ENCODE measurements at places on chromosomes 4 and X.

DNA sequence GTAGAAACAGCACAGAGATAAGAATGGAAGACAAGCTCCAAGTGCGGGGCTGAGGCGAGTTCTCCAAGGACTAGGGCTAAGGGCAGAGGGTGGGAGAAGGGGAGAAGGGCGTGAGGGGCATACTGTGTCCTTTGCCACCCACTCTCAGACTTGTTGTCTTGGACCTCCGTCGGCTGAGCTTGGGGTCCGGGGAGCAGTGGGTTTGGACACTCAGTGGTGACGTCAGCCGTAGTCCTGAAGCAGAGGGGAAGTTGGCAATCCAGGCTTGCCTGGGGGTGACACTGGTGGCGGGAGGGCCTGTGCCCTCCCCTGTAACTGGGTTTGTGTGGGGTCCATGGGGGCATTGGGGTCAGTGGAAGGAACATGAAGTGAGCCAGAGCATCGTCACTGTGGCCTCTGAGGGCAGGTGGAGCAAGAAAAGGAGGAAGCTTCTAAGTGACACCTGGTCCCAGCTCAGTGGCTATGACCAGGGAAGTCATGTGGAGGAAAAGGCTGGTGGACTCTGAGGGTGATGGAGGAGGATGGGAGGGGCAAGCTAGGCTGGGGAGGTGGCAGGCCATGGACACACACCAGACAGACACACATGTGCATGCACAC is 17.6 kb downstream of the CD99 start:
- no peak for DNase-seq

- DNase-seq: no peak
Observed at GRCh38 chrX:11733614-11734013, 24.4 kb upstream of the MSL3 start.

GRCh38 chrX:41033299-41033698 is 51.9 kb upstream of the USP9X start:
- DNase-seq: peak; percentile 1

- no peak for DNase-seq
Observed at GRCh38 chr4:71604785-71605184, 179.1 kb downstream of the GC start.

GRCh38 chrX:69228732-69229131 is 63.5 kb upstream of the PJA1 start:
- DNase-seq: no peak

DNA sequence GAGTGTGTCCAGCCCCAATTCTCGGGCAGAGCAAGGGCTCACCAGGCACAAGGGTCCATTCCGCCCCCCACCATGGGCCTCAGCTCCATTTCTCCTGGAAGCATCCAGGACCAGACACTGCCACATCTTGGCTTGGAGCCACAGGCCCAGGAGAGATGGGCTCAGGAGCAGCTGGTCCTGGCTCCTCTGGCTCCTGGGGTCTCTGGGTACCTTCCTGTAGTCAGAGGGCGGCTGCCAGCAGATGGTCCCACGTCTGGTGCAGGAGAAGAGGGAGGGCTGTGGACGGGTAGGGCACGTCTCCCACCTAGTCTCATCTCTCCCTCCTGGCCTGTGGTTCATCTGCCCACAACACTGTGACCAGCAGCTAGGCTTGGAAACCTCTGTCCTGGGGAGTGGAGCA is 8.0 kb downstream of the ATP2B3 start:
- DNase-seq: peak; percentile 94

GRCh38 chr4:8593264-8594096 is 915 bp downstream of the CPZ start:
- no peak for DNase-seq

DNA sequence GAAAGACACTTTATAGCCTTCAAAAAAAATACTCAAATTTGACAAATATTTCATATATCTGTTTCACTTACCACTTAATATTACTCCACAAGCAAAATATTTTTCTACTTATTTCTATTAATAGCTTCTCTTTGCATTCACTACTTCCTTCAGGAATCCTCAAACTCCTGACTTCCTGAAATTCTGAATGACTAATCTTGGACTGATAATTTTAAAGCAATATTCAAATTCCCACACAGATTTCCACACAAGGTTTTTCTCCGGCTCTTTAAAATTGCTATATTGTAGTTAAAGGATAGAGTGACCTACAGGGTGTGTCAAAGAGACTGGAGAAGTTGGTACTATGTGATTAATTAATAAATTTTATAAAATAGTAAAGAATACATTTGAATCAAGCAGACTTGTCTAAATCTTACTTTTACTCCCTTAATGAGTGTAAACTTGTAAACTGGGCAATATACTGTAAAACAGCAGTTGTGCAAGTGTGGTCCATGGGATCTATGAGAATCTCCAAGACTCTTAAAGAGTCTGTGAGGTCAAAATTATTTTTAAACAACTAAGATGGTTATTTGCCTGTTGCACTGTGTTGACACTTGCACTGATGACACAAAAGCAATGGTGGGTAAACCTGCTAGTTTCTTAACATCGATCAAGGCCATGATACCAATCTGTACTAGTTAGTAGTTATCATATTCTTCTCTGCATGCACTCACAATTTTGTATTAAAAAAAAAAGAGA is 44.5 kb downstream of the ANKRD17 start:
- no peak for DNase-seq

DNA sequence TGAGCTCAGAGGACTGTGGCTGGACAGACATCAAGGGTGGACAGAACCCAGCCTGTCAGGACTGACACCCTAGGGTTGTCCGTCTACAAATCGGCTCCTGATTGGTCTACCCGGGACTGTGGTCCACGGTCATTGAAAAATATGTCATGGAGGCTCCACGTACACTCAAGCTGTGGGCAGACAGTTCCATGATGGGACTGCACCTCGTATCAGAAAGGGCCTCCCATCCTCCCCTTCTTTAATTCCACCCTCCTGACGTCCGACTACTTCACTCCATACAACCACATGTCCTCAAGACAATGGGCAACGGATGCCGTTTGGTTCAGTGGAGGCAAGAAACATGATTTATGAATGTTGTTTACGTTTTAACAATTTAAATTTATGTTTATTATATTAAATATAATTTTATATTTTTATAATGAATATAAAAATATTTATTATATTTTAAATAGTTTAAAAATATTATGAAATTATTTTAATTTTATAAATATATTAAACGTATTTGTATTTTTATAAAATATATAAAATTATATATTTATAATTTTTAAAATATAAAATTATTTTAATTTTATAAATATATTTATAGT is 58.0 kb upstream of the SHOX start:
- DNase-seq: no peak

GRCh38 chrX:28997706-28998463 is 410.6 kb downstream of the IL1RAPL1 start:
- peak; percentile 38 for DNase-seq

Data from NCI-H524 (cell line).